ENCODE measurements at places on chromosomes 1 and 21.

DNA sequence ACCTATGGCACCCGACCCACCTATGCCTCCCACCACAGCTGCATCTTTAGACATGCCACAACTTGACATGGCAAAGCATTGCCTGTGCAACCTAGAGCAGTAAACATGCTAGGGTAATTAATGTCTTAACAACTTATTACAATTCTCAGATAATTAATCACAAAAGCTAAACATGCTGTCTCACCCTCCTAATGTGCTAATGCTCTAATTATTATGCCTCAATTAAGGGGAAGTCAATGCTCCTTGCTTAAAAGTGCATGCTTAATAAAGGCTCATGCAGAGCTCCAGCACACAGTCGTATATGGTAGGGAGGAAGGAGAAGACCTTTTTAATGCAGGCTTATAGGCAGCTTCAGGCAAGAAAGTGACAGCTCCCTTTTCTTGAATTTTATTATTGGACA, 396.0 kb downstream of the SEC16B start:
- no peak for DNase-seq

- no peak for DNase-seq
Measured at GRCh38 chr1:53315456-53316423, 12.1 kb downstream of the LRP8 start.

DNA sequence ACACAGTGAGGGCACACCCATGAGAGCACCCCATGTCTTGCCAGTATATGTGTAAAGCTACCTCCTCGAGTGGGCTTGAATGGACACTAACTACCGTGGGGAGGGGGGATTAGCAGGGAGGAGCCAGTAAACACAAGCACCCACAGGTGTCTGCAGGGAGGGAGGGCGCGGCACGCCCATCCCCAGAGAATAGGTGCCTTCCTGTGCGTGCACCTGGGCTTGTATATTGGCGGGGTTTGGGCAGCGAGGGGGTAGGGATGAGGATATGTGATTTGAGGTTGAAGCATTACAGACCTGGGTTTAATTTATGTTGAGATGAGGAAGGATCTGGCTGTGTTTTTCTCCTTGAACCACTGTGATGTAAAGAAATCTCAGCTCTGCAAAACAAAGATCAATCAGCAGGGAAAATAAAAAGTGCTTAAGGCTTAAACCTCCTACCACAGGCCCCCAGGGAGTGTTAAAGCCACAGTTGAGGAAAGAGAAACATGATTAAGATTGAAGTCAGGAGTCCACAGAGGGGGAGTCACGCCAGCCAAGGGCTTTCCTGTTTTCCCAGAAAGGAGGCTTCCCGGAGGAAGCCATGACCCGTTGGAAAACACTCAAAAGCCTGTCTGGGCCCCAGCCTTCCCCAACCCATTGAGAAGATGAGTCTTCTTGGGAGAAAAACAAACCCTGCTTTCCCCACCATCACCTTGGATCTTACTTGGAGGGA, 80.0 kb downstream of the CAMK2N1 start:
- peak; percentile 96 for DNase-seq

DNA sequence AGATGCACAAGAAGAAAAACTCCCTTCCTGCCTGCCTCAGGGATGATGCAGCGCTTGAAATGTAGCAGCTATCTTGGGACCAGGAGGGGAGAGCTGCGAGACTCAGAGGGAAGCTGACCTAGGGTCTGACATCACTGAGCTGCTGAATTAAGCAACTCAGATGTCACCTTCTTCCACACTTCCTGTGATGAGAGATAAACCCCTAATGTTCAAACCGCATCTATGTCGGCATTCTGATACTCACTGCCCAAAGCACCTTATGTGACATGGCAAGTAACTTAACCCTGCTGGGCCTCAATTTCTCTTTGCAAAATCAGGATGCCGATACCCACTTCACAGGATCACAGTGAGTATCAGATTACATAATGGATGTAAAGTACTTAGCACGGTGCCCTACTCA, 9.1 kb upstream of the AK2 start:
- no peak for DNase-seq

- no peak for DNase-seq
Measured at GRCh38 chr1:167711797-167712196, 10.0 kb upstream of the MPZL1 start.

GRCh38 chr1:87084244-87084836, 169.9 kb downstream of the HS2ST1 start:
- no peak for DNase-seq

DNA sequence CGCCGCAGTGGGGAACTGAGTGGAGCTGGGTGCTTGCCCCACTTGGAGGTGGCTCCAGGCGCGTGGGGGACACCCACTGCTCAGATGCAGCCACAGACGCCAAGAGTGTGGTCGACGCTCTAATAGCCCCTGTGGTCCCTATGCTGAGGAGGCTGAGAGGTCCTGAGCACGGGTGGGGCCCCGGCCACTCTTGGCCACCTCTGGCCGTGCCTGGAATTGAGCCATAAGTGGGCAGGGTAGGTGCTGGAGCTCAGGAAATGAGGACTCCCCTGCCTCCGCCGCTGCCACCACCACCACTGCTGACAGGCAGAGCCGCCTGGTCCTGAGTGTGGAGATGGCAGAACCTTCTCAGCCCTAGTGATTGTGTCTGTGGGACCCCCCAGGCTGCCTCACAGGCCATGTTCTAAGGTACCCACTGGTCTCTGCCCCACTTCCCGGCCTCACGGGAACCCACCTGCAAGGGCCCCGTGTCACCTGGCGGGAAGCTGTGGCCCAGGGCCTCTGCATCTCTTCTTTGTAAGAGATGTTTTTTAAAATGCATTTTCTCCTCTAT, 34.6 kb upstream of the DIP2A start:
- DNase-seq: no peak

- DNase-seq: no peak
Measured at GRCh38 chr1:224733027-224733911, 117.2 kb downstream of the CNIH3 start.

GRCh38 chr21:15752763-15753407, 23.1 kb downstream of the USP25 start:
- no peak for DNase-seq

- DNase-seq: peak; percentile 56
Measured at GRCh38 chr1:169102567-169102966, 3.9 kb upstream of the ATP1B1 start.

- no peak for DNase-seq
Measured at GRCh38 chr1:54846716-54847284, 40.2 kb downstream of the DHCR24 start.

DNA sequence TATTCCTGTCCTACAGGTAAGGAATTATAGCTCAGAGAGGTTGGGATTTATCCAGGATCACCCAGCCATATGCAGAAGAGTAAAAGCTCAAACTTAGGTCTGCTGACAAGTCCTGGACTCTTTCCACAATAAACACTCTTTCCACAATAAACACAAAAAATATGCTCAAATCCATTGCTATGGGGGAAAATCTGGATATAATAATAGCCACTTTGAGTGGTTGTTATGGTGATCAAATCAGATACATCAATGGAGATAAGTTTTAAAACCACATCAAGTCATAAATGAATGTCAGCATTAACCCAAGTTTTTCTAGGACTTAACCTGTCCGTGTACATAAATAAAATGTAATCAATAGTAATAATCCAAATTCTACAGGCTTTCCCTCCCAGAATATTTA, 22.3 kb upstream of the TTF2 start:
- no peak for DNase-seq

DNA sequence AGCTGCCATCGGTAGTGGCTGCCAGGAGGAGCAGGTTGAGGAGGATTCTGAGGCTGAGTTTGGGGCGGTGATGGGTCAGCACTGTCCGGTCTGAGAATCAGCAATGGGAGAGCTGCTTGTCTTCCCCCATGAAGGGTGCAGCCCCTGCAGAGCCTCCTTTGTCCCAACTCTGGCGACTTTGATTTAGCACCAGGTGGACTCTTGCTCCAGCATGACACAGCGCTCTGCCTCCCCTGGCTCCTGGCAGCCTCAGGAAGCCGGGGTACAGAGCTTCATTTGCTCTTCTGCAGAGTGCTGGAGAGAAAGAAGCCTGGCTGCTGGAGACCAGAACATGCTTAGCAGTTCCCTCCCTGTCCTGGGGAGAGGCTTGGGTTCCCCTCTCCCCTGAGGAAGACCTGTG, 13.3 kb downstream of the ZDHHC18 start:
- no peak for DNase-seq

DNA sequence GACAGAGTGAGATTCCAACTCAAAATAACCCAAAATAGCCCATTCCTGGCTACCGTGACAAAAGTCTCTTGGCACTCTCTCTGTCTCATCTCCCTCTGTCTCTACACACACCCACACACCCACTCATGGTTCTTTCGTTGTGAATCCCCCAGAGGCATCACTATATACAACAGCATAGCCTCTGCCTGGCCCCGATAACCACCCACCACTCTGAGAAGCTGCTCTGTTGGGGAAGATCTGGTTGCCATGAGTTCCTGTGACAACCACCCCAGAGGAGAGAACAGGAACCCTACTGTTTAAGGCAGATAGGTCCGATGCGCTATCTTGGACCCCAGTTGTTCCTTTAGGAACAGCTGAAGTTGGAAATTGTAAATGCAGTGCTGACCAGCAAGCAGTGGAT, 70.4 kb upstream of the LYST start:
- DNase-seq: no peak

DNA sequence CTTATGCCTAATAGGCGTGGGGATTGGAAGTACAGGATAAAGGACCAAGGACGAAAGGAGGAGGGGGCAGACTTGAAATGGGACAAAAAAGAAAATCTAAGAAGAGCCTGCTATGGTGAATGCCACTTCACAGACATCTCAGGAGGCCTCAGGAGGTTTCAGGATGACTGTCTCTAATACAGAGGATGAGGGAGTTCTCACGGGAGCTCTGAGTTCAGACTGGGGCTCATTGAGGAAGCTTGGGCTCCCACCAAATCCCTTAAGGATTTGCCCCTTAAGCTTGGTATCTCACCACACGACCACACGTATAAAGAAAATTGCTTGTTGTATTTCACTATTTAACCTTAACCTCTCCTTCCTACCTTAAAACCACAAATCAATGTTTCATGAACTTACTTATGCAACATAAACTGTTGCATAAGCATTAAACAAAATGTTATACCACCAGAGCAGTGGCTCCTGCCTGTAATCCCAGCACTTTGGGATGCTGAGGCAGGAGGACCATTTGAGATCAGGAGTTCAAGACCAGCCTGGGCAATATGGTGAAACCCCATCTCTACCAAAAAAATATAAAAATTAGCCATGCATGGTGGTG, 12.4 kb downstream of the SLC30A1 start:
- no peak for DNase-seq

GRCh38 chr1:239311331-239311730, 75.0 kb upstream of the CHRM3 start:
- DNase-seq: no peak

GRCh38 chr1:105865546-105865945, 1190.9 kb upstream of the PRMT6 start:
- no peak for DNase-seq

- DNase-seq: no peak
Measured at GRCh38 chr1:204736836-204737235, 51.3 kb upstream of the LRRN2 start.

DNA sequence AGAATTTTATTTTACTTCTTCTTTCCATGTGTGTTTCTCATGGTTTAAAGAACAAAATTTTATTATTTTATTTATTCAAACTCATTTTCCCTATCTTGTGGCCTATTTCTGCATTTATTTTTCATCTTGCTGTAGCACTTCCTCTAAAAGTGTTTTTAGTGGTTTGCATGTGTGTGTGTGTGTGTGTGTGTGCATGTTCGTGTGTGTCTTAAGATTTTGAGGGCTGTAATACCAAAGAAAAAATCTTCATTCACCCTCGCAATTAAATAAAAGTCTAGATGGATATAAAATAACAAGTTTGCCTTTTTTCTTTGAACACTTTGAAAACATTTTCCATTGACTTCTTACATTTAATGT, 24.6 kb upstream of the FCRL3 start:
- no peak for DNase-seq

GRCh38 chr21:14699433-14700407, 153.6 kb upstream of the SAMSN1 start:
- no peak for DNase-seq

- no peak for DNase-seq
Measured at GRCh38 chr21:33945652-33946270, 30.2 kb upstream of the ATP5PO start.

DNA sequence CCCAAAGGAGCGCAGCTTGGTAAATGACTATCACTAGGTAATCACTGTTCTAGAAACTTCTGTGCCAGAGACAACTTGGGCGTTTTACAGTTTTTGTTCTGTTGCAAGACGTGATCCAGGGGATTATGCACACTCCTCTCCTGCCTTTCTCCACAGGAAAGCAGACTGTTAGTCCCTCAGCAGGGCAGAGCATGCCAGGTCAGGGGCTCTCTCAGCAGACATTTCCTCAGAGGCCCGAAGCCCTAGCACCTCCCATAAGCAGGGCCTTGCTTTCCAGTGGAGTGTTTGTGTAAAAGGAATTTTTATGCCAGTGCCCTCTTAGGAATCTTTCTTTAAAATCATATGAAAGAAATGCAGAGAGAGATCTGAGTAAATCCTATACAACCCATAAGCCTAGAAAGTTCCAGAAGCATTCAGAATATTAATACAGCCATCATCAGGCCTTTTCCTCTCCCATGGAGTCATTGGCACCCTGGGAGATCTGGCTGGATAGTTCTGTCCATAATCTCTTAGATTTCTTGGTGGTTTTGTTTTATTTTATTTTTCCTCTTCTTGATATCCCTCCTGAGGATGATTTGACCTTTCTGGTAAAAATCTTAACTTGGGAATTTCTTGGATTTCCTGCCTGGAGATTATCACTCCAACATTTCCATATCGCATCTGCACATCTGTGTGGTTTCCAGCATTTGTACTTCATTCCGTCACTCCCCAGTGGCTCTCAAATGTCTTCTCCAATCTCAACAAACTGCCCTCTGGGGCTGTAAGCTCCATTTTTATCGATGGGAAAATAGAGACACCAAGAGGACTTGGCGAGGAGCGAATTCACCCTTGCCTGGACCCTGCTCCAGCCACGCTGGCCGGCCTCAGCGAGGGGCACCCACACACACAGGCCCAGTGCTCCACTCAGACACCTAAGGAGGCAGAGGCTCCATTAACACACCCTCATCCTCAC, 116.1 kb downstream of the PSMG1 start:
- DNase-seq: no peak
